ENCODE measurements at places on chromosomes 4 and X.

GRCh38 chr4:1522606-1523005 lies 116.4 kb upstream of the NKX1-1 start:
- DNase-seq, result no peak

- no peak for DNase-seq
Observed at GRCh38 chrX:131617182-131617581, 73.3 kb downstream of the OR13H1 start.

GRCh38 chr4:83625821-83626220 lies 89.9 kb downstream of the GPAT3 start:
- DNase-seq, result no peak

- DNase-seq, result no peak
Observed at GRCh38 chr4:104446431-104447278, 48.0 kb downstream of the CXXC4 start.

- DNase-seq, result no peak
Observed at GRCh38 chrX:102558607-102559006, 40.7 kb upstream of the ARMCX5 start.

- no peak for DNase-seq
Observed at GRCh38 chr4:164402554-164402953, 351.4 kb upstream of the SMIM31 start.

DNA sequence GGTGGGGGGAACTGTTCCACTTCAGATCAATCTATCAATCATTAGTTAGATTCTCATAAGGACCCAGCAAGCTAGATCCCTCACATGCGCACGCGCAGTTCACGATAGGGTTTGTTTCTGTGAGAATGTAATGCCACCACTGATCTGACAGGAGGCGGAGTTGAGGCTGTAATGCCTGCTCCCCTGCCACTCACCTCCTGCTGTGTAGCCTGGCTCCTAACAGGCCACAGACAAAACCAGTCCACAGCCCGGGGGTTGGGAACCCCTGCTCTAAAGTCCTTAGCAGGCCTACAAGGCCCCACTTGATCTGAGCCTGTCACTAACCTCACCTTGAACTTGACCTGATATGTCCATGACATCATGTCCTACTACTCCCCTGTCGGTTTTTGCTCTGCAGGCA lies 30.3 kb downstream of the ARL9 start:
- no peak for DNase-seq

DNA sequence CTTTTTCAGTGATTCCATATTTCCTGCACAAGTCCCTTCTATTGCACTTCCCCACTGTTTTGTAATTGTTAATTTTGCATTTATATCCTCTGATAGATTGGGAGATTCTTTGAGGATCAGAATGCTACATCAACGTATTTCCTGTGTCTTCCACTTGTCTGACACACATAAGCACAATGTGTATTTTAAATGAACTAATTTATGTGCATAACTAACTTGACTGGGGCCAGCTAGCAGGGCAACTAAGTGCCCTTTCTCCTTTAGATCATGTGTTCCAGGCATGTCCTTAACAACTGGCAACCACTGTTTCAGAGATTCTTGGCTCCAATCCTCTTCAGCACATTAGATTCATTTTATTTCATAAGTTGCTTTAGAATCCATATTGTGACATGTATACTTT lies 15.7 kb upstream of the UCP1 start:
- DNase-seq, result no peak

DNA sequence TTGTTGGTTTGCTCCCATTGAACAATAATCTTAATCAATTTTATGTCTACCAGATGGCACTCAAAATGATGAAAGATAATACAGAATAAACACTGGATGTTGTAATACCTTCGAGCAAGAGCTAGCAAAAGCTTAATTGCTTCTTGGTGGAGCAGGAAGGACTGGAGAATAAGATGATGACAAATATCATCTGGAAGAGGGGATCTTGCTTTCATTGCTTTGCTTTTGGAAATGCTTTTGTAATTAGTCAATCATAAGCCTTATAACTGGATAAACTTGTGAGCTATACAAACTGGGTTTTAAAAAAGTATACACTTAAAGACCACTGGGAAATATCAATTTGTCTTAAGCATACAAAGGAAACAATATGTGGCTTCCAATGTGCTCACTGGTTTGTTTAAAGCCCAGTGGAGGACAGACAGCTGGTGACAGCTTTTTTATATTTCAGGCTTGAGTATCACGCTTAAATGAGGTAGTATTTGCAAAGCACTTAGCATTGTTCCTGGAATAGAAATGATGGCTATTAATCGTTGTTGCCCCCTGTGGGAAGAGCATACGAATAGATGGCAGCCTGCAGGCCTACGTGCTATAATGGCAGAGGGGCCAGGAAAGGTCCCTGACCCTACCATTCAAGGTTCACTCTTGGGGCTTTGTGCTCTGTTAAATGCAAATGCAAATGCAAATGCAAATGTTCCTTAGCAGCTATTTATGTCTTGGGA lies 61.2 kb downstream of the TMEM150C start:
- no peak for DNase-seq

DNA sequence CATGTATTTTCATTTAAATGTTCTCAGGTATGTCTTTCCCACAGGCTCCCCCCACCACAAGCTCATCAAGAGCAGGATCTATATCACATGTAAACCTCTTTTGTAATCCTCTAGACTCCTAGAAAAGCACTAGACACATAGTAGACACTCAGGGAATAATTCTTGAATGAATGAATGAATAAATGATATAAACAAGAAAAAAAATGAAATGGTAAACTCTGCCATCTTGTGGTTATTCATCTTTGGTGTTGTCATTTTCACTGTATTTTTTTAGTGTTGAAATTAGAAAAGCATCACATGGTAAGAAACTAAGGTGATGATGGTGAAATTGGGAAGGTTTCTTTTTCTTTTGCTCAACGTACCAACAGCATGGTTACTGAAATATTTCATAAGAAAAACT lies 34.2 kb upstream of the C1GALT1C1 start:
- DNase-seq, result no peak

DNA sequence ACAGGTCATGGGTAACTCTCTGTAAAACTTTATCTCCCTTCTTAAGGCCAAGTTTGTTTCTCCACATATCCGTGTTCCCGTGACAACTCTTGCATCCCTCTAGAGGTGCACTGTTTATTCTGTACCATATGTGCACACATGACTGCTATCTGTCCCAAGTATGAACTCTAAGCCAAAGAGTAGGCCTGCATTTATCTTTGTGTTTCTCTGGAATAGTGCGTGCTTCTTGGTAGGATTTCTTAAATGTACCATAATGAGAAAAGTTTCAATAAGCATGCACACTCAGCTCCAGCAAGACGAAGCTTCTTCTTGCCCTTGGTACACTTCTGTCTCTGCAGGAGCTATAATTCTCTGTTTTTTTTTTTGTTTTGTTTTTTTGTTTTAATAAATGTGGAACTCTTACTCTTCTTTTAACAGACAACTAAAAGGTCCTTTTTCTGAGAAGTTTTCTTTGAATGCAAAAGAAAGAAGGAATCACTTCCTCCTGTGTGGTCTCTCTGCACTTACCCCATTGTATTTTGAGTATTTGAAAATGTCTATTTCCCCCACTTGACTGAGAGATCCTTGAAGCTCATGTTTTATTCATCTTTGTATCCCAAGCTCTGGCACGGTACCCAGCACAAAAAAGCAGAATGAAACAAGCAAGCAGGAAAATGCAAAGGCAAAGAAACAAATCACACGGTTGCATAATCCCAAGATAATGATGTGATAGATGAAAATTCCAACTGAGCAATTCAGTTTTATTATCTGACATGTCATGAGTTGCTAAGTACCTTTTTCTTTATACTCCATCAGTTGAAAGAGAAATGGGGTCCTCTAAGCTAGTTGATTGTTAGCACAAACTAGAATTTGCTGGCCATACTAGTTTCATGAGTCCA lies 521.9 kb upstream of the BOD1L1 start:
- no peak for DNase-seq

DNA sequence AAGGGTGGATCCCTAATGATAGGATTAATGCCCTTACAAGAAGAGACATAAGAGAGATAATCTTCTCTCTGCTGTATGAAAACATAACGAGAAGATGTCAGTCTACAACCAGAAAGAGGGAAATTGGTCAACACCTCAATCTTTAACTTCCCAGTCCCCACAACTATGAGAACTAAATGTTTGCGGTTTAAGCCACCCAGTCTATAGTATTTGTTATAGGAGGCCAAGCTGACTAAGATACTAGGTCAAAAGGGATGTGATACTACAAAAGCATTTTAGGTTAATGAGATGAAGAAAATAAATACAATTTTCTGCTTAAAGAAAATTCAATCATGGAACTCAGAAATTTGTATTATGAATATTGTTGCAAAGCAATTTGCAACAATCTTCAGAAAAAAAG lies 55.4 kb upstream of the LHFPL1 start:
- no peak for DNase-seq

DNA sequence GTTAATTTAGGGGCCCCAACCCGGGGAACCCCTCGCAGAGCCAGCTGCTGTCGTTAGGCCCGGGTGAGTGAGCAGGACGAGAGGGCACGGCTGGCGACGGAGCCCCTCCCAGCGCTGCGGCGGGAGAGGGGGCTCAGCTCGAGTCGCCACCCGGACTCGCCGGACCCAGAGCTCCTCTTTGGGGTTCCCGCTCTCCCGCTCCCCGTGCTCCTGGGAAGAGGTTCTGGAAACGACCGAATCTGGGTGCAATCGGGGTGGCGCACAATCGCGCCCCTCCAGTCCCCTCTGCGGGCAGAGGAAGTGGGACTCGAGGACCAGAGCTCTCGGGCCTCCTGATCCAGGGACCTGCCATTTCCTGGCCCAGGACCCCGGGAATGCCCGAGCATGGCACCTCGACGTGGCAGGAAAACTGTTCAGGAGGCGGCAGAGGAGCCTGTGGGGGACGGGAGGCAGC lies 37.3 kb upstream of the ARAF start:
- DNase-seq, result no peak

DNA sequence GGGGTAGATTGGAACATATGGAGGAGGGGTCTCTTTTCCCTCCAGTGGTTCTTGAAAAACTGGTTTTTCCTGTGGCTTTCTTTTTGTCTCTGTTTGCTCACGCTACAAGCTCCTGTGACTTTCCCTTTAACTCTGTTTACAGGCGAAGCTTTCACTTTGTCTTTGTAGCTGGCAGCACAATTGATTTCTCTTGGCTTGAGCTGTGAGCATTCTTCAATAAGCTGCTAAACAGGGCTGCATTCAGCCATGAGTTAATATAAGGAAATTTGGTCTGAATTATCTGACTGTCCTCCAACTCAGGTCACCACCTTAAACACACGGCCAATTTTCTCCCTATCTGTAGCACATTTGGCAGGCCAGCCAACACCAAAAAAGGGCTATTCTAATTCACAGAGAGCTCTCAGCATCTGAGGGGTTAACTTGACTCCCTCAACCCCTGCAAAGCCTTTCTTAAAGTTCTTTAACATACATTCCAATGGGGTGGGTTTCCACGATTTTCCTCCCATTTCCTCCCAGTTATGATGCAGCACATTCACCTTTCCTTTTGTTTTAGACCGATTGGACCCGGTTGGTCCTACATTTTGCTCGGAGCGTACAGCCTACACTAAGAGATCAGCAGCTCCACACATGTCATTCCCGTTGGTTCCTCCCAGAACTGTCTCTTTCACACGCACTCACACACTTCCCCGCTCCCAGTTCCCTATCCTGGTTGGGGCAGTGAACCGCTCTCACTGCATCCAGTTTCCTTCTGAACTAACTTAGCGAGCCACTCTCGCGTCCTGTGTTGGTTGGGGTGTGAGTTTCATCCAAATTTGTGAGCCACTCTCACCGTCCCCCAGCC lies 45.4 kb downstream of the UGT2A3 start:
- DNase-seq, result no peak

DNA sequence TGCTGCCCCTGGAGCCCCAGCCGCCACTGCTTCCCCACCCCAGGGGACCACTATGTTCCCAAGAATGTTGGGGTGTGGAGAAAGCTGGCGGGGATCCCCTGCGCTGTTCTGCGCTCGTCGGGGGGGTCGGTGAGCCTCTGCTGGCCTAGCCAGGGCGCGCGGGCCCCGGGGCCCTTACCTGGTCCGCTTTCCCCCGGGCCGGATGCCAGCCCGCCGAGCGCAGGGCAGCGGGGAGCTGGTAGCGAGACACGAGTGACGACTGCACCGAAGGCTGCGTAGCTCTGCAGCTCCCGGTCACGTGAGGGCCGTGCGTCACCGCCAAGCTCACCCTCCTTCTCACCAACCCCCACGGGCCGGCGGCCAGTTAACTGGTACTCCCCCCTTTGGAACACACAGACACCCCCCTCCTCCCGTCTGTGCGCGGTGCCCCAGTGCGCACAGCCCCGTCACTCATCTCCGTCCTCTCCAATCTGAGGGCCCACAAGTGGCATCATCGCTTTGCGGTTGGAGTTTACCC lies at the start of gene BEX1:
TSS of gene BEX1 (minus strand) at position 254 of the 517 bp plus-strand sequence. CDS start 897 bp downstream, outside the sequence.
- DNase-seq, result no peak

DNA sequence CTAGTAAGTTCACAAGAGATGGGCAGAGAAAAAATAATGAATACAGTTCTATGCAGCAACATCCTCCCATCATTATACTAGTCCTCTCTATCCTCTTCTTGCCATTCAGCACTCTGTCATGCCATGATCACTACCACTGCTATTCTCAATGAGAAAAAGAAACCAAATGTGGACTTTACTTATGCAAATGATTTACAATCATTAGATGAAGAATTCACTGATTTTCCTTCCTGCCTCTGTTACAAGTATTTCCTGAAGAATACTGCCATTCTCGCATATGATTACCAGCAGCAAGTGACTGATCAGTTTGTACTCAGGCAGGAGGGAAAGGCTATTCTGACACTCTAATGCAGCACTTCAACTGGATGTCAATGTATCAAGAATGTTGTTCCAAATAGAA lies 50.3 kb downstream of the WDFY3 start:
- DNase-seq, result no peak

GRCh38 chr4:127417885-127418535 lies 214.7 kb upstream of the INTU start:
- no peak for DNase-seq

DNA sequence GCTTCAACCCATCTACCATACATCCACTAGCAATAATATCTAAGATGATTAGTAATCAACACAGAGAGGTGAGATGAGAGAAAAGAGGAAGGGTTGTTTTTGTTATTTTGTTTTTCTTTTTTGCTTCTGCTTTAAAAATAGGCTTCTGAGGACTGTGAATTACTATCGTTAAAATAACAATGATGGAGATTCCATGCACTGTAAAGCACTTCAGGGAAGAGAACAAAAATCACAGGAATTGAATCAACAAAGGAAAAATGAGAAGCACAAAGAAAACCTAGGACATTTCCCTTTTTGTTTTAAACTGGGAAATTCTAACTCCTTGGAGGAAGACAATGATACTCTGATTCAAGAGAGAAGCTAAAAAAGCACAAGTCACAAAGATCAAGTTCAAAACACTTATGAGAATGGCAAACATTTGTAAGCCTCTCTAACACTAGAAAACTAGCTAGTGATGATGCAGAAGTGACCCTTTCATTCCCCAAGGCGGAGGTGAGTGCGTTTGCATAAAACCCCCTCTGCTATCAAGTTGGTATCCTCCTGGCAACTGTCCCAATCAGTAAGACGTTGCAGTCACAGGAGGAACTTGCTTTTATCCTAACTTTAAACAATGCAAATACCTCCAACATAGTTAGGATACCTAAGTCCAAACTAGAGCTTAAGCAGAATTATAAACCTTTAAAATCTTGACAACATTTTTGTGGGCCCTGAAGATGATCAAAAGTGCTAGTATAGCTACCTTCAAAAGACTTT lies 308.5 kb downstream of the CAMK2D start:
- no peak for DNase-seq

GRCh38 chr4:128635141-128635954 lies 174.2 kb upstream of the JADE1 start:
- DNase-seq, result no peak
